ENCODE measurements at places on chromosomes 2 and 18. TPM values are rescaled to one million over a fixed set of nuclear protein-coding genes. Genes with fewer than 3 reads are reported as not detected.
A peak's percentile ranks its signal among the peaks of the same experiment; 100 is the strongest.

The SAG gene
- total RNA-seq = not detected

The ANKRD30BL gene
- total RNA-seq = not detected

The XIRP2 gene
- not detected for total RNA-seq

The KIAA2012 gene
- total RNA-seq = not detected

The CCDC68 gene
- 3.9 TPM for total RNA-seq

The GPR17 gene
- not detected for total RNA-seq

The IRS1 gene
- 23.9 TPM for total RNA-seq

The RNF152 gene
- 14.4 TPM for total RNA-seq

The AKAIN1 gene
- not detected for total RNA-seq

The SOX11 gene
- total RNA-seq = 3.4 TPM

The DNER gene
- 5.5 TPM for total RNA-seq

The SERPINB11 gene
- not detected for total RNA-seq

The BCL2 gene
- 0.99 TPM for total RNA-seq

The NYAP2 gene
- total RNA-seq = not detected

The ALPI gene
- not detected for total RNA-seq

The C1QL2 gene
- not detected for total RNA-seq

GRCh38 chr2:202035941-202036372, 2.3 kb downstream of the FZD7 start:
- DNase-seq = no peak

DNA sequence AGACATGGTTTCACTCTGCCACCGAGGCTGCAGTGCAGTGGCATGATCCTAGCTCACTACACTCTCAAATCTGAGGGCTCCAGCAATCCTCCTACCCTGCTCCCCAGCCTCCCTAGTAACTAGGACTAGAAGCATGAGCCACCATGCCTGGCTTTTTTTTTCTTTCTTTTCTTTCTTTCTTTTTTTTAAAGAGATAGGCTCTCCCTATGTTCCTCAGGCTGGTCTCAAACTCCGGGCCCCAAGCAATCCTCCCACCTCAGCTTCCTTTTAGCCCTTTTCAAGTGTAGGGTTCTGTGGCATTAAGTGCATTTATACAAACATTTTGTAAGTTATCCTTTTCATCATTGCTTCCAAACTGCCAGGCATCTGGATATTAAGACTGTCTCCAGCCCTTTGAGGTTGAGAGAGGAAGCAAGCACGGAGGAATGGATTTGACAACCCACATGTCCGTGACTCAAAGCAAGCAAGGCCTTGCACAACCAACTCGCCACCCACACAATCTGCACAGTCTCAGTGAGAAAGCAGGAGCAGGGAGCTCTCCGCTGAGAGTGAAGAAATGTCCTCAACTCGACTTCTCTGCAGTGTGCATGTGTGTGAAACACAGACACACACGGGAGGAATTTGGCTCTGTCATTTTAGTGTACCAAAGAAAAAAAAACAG, 65.6 kb downstream of the ATP8B1 start:
- DNase-seq = peak; percentile 58

DNA sequence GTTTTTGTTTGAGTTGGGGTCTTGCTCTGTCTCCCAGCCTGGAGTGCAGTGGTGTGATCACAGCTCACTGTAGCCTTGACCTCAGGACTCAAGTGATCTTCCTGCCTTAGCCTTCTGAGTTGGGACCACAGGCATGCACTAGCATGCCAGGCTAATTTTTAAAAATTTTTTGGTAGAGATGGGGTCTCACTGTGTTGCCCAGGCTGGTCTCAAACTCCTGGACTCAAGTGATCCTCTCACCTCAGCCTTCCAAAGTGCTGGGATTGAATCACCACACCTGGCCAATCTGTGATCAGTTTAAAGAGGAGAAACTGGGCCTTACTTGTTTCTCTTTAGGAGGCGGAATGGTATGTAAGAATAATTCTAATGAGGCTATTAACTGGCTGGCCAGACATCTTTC, 49.9 kb downstream of the IMPA2 start:
- no peak for DNase-seq

GRCh38 chr2:188978291-188979081, 4.3 kb downstream of the COL3A1 start:
- no peak for DNase-seq

DNA sequence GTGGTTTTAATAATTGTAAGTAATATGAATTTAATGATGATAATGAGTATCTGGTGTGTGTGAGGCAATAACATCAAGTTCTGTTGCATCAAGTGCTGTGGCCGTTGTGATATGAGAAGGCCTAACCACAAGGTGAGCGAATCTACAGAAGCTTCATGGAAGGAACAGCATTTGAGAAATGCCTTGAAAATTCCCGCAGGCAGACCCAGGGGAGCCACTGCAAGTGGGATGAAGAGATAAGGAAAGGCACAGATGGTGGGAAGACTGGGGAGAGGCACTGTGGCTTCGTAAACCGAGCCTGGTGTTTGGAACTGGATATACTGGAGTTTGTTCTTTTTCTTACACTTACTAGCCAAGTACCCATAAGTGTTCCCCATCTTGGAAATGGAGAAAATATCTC, 357.5 kb downstream of the PTPRM start:
- DNase-seq = no peak

- DNase-seq = no peak
Observed at GRCh38 chr2:226601881-226602662, 197.5 kb downstream of the IRS1 start.

DNA sequence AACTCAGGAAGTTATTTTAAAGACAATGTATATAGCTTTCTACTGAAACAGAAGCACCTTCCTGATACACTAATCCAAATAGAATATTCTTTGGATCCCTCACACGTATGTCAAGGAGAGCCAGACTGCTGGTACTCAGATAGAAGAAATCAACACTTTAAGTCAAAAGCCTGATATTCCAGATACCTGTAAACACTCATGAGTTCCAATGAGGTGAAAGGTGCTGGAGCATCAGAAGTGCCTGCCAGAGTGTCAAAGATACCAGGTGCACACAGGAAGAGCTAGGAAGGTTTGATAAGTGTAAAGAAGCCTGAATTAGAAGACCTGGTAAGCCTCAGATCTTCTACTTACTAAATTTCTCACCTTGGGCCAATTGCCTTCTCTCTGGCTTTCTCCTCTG, 226.3 kb upstream of the SP5 start:
- DNase-seq = no peak

- DNase-seq = peak; percentile 78
Observed at GRCh38 chr2:120779781-120780283, 44.2 kb downstream of the GLI2 start.

DNA sequence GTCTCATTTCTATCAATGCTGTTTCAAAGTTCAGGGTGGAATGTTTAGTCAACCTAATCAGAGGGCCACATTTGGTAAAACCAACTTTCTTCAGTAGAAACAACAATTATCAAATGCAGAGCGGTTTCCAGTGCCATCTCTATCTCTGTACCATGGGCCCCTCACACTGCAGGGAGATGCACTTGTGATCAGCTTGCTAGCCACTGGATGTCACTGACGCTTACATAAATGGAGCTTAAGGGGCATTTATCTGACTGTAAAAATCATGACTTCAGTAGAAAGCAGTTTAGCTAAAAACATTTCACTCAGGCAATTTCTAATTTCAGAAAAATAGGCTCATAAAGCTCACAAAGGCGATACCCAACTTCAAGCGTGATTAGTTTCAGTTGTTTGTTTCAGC, 678.0 kb downstream of the ZEB2 start:
- no peak for DNase-seq

DNA sequence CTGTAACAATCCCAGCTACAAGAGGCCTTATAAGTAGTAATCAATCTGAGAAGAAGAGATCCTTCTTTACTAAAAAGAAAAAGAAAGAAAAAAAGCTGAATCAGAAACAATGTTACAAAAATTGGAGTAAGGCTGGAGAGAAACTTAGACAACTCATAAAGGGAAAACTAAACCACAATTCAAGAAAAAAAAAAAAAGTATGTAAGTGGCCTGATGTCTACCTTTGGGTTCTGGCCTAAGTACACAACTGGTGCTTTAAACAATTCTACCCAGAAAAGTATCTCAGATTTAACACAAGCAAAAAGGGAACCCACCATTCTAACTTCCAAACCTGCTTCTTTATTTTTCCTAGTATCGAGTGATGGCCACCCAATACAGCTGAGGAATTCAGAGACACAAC, 45.3 kb downstream of the ZNF521 start:
- DNase-seq = no peak

DNA sequence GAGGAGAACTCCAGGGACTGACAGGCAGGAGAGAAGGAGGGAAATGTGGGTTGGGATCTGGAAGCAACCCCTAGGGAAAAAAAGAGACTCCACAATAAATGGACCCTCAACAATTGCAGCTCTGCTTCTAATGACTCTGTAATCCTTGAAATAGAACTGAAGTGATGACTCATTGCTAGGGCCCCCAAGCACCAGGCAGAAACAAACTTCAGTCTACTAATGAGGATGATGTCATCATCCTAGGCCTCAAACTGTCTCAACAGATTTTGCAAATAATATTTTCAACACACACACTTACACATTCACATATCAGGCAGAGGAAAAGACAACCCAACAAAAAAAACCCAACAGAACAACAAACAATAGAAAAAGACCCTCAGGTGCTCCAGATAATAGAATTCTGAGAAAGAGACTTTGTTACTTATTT, 143.3 kb downstream of the HDAC4 start:
- DNase-seq = peak; percentile 37

DNA sequence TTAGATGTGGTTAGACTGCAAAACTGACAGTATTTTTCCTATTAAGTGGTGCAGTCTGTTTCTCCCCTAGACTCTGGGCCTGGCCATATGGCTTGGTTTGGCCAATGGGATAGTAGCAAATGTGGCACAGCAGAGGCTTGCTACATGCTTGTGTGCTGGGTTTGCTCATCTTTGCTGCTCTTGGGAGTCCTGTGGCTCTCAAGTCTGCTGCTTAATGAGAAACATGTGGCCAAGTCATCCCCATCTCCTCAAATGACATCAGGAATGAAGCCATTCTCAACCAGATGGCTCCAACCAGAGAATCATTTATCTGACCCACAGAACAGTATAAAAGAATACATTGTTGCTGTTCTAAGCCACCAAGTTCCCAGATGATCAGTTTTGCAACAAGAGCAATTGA, 57.1 kb upstream of the PAX3 start:
- DNase-seq = no peak

DNA sequence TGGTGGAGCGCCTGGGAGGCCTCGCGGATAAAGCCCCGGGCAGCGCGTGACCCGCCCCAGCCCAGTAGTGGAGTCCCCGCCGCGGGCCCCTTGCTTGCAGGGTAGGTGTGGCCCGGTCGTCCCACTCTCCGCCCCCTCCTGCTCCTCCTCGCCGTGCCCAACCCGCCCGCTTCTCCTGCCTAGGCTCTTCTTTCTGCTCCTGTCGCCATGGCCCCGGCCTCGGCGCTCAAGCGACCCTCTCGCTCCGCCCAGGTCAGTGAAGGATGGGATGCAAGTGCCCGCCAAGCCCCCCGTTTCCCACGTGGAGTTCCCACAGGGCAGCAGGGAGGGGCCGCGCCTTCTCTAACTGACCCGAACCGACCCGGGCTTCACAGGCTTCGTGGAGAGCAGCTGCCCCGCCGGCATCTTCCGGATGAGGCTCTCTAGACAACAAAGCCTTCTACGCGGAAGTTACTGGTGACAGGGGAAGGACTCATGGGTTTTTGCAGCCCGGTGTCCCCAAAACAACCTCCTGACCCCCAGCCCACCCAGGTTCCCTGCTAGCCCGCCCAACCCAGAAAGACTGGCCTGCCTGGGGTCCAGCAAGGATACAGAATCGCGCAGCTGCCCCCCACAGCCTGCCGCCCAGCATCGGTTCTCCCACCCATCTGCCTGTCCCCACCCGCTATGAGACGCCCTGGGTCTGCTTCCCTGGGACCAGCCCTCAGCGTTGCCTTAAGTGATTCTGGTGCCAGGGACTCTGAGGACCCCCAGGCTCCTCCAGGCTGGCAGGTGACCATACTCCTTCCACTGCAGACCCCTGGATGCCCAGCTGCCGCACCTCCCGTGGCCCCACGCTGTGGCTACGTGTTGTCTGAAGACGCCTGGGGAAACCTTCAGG, 32.8 kb downstream of the TTC32 start:
- DNase-seq = no peak

GRCh38 chr2:27115519-27115918, 3.4 kb downstream of the CGREF1 start:
- DNase-seq = no peak

DNA sequence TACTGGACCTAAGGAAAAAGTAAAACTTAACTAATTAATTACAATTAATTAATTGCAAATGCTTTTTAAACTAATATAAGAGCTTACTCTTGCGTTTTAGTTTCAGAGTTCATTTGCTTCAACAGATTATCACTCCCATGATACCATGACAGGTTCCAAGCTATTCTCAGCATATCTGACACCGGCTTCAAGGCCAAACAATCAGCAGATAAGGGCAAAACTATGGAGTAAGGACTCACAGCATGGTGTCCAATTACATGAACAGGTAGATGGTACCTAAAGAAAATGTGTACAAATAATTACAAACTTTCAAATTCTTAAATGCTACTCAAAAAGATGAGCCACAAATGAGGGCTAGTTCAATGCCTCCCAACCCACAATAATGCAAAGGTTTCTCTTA, 77.2 kb downstream of the RTTN start:
- DNase-seq = no peak

GRCh38 chr2:38653715-38654527, 12.0 kb upstream of the GALM start:
- DNase-seq = peak; percentile 48

- peak; percentile 17 for DNase-seq
Observed at GRCh38 chr2:177467646-177468045, 75.1 kb downstream of the AGPS start.

- no peak for DNase-seq
Observed at GRCh38 chr2:54042341-54042740, 71.5 kb upstream of the PSME4 start.

DNA sequence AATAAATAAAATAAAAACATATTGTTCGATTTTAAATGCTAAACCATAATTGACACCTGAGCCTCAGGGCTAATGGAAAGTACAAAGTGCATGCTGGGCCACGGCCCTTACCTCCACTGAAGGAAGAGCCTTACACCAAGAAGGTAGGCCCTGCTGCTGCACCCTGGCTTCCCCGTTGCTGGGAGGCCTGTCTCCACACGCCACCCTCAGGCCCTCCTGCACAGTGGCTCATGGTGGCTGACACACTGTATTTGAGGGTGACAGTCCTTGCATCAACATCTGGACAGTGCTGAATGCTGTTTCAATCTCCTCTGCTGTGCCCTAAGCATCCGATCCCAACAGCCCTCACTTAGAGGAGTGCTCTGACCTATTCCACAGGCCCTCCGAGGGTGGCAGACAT, 39.3 kb upstream of the EDAR start:
- DNase-seq = no peak
